Kasumi-1 (cell line): ENCODE measurements at places on chromosomes 5 and 9.

- no peak for DNase-seq
These were observed 32.9 kb downstream of the STRBP start for GRCh38 chr9:123235448-123235847.

DNA sequence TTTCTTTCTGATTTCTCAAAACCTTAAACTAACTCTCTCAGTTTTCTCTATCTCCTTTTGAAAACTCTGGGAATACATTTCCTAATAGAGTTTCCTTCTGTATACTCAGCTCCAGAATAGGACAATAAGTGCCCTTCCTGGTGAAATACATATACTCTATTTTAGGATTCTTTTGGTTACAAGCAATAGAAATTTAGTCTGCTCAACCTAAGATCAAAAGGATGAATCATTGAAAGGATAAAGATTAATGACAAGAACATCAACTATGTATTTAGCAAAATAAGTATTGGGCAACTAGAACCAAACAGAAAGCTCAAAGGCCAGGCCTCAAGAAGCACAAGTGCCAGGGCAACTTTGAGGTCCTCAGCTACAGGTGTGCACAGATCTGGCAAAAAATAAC lies 127.1 kb downstream of the ADAMTSL1 start:
- no peak for DNase-seq

DNA sequence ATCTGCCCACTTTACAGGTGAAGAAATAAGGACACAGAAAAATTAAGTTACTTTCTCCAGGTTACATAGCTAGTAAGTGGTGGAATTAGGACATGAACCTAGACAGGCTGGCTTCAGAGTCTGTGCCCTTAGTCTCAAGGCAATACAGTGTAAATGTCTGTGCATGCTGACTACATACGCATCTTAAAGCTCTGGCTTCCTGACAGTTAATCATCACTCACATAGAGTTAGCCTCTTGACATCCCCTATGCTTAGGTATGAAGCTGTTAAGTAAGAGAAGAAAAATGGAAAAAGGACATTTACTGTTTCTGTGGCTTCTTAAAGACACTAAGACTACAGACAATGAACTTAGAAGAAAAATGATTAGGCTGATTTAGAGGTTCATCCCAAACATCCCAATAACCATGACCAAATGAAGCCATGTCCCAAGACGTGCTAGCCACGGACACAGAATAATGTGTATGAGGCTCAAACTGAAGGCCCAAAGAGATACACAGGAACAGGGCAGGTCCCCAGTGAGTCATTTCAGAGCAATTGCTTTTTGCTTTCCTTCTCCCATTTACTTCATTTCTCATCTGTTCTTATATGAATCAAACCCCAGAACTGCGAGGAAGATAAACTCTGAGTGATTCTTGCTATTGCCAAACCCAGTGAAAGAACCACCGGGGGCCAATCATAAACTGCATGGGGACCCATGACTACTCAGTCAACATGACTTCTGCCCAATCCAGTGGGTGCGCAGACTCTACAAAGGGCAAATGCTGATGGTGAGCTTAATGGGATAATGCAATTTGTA lies 100.0 kb upstream of the IFNK start:
- no peak for DNase-seq

GRCh38 chr9:94911211-94911610 lies 184.7 kb downstream of the AOPEP start:
- DNase-seq, result no peak

- DNase-seq, result no peak
These were observed 112.4 kb downstream of the SSBP2 start for GRCh38 chr5:81638471-81638870.

- peak; percentile 63 for DNase-seq
These were observed 4.5 kb downstream of the SNX30 start for GRCh38 chr9:112755016-112755427.

DNA sequence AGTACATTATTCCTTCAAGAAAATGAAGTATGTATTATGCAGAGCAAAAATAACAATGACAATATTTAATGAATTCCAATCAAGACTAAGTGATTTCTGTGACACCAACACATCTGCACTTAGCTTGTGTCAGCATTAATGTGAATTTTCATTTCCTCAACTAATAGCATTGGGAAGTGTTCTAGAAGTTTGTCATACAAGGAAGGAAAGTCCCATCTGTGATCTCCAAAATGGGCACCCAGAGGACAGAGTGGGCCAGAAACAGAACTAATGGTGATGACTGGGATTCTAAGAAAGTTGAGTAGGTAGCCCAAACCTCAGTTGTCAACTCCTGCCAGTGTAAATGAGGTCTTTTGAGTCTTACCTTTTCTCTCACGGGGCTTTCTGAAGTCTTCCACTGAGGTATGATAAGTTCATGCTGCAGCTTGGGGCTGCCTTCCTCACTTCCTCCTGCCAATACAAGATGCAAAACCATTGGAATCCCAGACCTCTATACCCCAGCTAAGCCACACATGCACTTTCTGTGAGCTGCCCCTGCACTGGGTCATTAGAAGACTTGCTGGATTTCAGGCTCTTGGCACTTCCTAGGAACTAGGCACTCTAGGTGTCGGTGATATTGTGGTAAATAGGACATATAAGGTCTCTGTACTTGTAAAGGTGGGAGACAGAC lies 4.9 kb downstream of the ADAM19 start:
- no peak for DNase-seq

DNA sequence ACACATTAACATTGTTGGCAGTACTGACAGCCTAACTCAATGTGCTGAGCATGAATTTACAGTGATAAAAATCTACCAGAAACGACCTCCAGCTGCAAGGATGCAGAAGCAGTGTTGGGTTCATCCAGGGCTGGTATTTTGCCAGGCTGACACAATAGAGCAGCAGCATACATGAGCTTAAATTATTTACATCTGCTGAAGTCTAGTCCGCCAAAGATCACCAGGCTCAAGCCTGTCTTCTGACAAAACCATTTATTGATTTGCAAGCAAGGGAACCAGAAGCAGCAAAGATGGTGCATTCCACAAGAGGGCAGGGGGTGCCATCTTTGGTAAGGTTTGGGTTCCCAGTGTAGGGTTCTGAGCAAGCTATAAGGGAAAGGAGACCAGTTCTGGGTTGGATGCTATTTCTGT lies 8.7 kb upstream of the C5orf34 start:
- DNase-seq, result no peak

DNA sequence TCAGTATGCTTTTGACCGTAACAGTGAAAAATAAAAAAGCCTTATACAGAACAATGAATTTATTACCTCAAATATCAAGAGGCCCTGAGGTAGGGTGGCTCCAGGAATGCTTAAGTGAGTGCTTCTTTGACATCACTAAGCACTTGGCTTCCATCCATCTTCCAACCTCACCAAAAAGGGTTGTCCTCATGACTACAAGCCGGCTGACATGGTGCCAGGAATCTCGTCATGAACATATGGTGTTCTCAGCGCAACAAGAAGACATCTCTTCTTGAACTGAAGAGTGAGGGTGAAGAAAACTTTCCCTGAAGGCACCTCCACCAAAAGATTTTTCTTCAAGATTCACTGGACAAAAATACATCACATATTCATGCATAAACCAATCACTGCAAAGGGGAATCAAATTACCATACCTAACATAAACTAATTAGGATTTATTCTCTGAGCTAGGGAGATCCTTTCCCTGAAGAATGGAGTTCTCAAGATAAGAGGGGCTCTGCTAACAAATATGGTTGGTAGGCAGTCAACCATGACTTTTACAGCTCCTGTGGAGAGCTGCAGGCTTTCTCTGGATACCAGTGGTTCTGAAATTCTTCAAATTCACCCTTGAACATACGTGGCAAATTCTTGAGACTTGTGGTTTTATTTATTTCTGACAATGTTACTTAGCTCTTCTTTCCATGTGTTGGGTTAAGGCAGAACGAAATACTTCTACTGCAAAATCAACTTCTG lies 49.5 kb downstream of the AGXT2 start:
- no peak for DNase-seq

DNA sequence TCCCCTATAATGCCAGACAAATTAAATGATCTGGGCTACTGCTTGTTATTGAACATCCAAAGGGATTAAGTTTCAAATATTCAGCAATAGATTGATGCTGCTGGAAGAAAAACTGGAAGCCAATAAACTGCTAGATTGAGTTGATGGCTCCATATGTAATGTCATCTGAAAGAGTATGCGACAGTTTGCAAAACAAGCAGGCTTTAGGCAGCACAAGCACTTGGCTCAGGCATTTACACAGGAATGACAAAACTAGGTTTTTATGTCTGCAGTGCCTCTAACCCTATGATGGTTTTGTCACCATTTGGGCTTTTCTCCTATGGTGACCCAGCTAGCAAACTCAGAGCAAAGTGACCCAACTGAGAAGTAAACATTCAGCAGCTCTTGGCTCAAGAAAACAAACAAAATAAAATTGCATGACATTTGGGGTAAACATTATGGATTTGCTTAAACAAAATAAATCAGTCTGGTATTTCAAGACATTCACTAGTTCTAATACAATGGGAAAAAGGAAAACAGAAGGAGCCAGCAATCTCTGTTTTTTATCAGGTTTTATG lies 978.5 kb downstream of the DTWD2 start:
- no peak for DNase-seq

DNA sequence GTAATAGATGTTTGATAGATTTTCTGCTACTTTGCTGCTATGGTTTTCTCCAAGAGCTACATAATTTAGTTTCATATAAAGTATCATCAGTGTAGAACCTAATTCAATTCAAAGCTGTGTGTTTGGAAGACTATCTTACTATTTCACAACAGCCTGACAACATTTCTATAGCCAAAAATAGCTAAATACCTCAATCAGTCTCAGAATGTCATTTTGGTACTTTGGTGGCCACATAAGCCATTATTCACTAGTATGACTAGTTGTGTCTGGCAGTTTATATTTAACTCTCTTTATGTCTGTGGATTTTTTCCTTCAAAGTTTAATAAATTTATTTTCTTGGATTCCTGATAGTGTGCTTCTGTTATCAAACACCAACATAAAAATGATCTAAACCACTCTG lies 35.1 kb upstream of the CCDC152 start:
- DNase-seq, result no peak
